ENCODE measurements at places on chromosomes 3 and 15.

DNA sequence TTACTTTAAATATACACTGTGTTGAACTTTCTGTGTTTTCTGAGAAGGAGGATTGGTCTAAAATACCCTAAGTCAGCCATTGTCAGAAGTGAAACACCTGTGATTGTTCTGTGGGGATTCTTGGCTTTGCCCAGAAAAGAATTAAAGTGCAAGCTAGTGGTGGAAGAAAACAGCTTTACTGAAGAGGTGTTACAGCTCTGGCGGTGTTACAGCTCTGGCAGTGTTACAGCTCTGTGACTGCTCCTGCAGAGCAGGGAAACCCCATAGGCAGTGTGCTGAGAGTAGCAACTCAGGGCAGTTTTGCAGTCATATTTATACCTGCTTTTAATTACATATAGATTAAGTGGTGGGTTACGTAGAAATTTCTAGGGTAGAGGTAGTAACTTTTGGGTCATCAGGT is 66.6 kb downstream of the C3orf20 start:
- DNase-seq: no peak

GRCh38 chr3:191314109-191314728 is 15.0 kb upstream of the CCDC50 start:
- no peak for DNase-seq

- no peak for DNase-seq
Observed at GRCh38 chr3:147924755-147925154, 515.6 kb downstream of the ZIC1 start.

GRCh38 chr15:67165254-67166253 is 88.9 kb downstream of the AAGAB start:
- no peak for DNase-seq

GRCh38 chr3:170840291-170840859 is 29.6 kb downstream of the RPL22L1 start:
- DNase-seq: no peak

GRCh38 chr3:140715035-140715434 is 37.2 kb downstream of the TRIM42 start:
- no peak for DNase-seq

DNA sequence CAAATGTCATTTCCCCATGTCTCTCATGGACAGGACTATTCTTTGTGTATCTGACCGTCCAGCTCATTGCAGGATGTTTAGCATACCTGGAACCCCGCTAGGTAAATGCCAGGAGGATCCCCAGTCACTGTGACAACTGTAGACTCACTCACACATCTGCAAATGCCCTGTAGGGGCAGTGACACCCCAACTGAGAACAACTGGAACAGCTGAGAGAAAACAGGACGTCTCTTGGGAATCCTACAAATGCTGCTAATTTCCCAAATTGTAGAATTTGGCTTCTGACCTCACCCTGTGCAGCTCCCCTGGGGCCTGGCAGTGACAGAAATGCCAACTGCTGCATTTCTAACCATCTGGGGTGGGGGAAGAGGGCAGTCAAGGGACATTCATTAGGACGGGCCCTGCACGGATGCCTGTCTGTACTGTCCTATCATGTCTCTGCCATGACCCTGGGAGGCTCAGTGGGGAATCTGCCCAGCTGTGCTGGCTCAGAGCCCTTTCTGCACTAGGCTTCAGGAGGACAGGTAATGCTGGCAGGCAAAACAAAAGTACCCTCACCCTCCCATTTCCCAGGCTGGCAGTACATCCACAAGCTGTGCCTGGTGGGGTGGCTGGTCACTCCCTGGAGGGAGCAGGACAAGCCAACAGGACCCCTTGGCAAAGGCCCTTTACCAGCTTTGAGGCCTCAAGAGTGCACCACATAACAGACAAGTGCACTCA is 30.4 kb downstream of the RAB6B start:
- no peak for DNase-seq

DNA sequence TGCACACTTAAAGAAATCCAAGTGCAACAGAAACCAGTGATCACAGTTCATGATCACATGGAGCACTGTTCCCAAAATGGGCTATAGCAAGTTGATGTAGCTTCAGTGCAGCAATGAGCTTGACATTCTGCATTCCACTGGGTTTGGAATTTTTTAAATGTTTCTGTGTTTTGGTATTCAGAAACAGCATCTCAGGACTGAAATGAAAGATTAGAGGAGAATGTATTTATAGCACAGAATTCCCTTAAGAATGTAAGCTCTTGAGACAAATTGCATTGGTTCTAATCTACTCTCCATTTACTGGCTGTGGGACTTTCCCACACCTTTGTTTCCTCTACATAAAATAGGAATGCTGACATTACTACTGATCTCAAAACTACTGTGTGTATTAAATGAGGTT is 162.7 kb downstream of the FGF12 start:
- no peak for DNase-seq

GRCh38 chr3:177602601-177603147 is 405.4 kb upstream of the TBL1XR1 start:
- DNase-seq: no peak
